Body of pancreas (tissue), 4 donors: ENCODE measurements at places on chromosomes 4 and X.

DNA sequence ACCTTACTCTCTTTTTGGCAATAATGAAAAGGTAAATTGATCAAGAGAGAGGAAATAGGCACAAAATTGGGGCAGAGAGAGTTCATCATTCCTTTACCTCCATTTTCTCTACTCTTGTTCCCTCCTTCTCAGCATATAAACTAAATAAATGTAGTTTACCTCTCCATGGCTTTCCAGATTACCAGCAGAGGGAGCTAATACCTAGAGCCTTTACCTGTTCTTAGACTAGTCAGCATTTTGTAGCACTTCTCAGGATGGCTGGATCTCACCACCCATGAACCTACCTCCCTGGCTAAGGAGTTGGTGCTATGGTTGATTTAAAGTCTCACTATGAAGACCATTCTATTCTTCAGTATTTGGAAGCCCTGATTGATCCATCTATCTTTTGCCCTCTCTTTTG lies 15.7 kb downstream of the OFD1 start:
- no peak for DNase-seq

- peak; percentile 54 for DNase-seq
Measured at GRCh38 chrX:57918750-57919436, 8.6 kb upstream of the ZXDA start.

DNA sequence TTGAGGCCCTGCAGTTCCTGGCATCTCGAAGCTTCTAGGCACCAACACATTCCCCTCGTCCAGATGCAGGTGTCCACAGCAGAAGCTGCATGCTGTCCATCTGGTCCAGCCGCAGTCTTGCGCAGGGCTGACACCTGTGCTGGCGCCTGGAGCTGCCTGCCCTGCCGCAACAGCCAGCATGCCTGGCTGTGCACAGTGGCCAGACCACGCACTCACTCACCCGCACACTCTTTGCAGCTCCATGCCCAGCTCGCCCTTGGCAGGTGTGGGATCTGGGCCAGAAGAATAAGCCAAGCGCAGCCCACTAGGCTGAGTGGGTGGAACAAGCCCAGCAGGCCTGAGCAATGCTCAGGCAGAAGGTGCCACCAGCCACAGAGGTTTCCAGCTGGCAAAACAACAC lies 125.6 kb downstream of the PARM1 start:
- no peak for DNase-seq

DNA sequence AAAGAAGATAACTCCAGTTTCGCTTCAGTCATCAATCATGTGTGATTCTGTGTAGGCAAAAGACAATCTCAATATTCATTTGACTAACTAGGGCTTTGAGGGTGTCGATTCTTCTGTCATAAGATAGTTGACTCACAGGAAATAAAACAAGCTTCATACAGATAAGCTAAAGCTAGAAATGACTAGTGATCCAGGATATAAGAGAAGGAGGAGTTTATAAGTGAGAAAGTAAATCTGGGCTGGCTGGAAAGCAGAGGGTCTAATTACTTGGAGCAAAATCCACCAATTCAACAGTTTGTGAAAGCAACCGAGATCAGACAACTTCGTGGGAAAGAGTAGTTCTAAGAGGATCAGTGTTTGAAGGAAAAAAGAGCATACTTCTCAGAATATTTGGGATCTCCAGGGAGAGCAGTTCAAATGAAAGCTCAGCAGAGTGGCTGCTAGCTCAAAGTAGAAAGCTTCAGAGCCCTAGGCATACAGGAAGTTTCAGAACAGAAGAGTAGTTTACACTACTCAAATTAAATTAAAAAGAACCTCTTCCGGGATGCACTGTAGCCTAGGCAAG lies 429.3 kb downstream of the INPP4B start:
- no peak for DNase-seq

DNA sequence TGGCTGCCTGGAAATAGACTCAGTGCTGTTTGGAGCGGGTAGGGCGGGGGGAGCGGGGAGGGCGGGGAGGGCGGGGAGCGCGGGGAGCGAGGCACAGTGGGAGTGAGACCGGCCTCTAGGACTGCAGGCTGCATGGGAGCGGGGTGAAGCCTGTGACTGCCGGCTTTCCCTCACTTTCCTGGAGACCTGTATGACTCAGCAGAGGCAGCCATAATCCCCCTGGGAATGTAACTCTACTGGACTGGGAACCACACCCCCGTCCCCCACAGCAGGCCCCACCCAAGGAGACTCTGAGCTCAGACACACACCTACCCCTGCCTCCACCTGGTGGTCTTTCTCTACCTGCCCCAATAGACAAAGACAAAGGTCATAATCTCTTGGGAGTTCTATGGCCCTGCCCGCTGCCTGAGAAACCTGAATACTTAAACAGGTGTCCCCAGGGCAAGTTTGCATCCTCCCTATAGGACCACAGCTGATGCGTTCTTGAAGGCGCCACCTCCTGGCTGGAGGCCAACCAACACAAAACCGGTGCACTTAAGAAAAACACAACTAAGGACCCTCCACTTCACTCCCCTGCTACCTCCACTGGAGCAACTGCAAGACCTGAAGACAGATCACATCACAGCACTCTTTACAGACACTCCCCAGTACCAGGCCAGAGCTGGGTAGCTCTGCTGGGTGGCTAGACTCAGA lies 18.0 kb downstream of the HDAC8 start:
- no peak for DNase-seq

- no peak for DNase-seq
Measured at GRCh38 chr4:25421816-25422525, 44.9 kb downstream of the ANAPC4 start.

DNA sequence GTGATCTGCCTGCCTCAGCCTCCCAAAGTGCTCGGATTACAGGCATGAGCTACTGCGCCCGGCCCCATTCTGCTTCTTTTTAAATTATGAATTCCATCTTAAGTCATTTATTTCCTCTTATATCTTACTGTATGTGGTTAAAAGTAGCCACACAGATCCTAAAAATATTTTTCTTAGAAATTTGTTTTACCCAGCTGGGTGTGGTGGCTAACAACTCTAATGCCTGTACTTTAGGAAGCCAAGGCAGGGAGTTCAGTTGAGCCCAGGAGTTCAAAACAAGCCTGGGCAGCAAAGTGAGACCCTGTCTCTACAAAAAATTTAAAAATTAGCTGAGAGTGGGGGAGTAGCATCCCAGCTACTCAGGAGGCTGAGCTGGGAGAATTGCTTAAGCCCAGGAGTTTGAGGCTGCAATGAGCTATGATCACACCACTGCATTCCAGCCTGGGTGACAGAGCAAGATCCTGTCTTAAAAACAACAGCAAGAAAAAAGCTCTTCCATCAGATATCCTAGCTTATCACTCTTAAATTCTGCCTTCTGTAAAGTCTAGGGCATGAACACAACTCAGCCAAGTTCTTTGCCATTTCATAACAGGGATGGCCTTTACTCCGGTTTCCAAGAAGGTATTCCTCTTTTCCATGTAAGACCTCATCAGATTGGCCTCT lies 15.1 kb upstream of the AFF1 start:
- DNase-seq = no peak

GRCh38 chrX:28108186-28108945 lies 127.1 kb upstream of the DCAF8L1 start:
- DNase-seq = no peak

DNA sequence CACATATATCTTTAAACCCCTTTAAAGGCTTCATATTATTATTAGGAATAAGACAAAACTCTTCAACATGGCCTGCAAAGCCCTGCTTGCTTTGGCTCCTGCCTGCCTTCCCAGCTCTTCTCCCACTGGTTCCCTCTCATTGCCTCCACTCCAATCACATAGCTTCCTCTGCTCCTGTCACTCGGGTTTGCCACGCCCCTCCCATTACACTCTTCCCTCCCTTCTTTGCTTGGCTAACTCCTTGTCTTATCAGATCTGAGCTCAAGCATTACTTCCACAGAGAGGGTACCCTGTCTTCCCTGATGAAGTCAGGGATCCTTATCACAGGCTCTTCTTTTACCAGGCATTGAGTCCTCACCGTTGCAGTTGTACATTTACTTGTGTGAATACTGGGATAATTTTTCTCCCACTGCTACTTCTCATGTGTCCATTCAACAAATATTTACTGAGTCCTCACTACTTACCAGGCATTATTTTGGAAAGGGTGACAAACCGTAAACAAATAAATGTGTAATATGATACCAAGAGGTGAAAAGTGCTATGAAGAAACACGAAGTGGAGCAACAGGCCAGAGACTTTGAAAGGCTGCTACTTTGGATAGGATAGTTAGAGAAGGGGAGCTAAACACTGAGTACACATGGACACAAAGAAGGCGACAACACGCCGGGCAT lies 3.2 kb upstream of the VGLL1 start:
- DNase-seq = no peak

- DNase-seq = no peak
Measured at GRCh38 chrX:76987381-76987780, 459.8 kb upstream of the FGF16 start.

DNA sequence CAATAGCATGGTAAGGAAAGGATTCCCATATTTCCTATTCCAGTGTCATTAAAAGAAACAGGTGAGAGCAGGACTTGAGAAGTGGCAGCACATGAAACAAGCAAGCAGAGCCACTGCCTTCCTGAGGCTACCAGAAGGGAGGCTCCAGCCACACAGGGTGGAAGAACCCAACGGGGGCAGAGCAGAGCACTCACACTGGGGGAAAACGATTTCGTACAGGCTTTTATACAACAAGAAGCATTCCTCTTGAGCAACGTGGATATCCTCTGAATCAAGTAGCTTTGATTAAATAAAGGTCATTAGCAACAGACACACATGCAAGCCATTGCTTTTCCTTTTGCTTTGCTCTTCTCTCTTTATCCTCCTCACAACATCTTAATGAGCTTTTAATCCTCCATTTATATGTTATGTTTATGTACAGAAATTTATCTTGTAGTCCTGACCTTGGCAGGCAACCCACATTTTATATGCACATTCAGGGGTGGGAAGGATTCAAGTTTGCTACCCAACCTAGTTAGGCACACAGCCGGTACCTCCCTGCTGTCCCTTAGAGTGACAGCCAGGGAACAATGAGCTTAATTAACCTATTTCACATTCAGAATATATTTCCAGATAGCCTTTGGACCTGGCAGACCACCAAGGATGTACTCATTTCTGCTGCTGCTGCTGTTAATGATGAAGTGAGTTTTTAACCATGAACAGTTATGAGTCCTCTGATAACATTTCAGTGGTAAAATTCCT lies 202.1 kb downstream of the ARHGAP24 start:
- DNase-seq = no peak

DNA sequence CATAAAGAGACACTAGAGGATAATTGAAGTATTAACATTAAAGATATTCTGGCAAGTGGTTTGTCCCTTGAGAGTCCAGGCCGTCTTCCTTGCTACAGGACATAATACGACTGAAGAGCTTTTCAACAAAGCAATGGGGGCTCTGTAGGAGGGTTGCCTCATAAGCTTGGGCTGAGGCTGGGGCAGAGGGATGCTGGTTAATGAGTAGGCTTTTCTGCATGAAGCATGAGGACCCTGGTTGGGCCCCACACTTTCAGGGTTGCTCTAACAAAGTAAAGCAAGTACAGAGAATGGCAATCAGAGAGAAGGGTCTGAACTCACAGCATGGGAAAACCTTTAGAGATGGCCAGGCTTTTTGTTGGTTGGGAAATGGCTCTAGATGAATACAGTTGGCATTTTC lies 281.3 kb downstream of the IDS start:
- no peak for DNase-seq

- no peak for DNase-seq
Measured at GRCh38 chrX:9860826-9861225, 74.6 kb downstream of the SHROOM2 start.

DNA sequence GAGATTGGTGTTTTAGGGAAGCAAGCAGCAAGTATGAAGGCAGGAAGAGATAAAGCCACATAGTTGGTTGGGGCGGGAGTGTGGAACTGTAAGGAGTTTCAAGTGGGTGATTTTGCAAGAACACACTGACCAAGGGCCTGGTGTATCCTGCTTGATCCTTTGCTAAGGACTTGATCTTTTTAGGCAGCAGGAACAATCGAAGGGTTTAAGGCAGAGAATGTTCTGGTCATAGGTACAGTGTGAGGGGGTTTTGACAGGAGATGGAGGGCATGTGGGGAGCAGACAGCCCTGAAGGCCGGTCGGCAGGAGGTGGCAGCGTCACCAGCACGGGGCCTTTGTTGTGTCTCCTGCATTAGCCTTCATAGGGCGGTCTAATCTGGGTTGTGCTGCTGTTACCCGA lies 54.7 kb downstream of the FAM193A start:
- DNase-seq = no peak

GRCh38 chr4:183441276-183441675 lies 3.2 kb upstream of the CDKN2AIP start:
- no peak for DNase-seq

GRCh38 chrX:2231570-2232192 lies 269.1 kb downstream of the DHRSX start:
- no peak for DNase-seq

DNA sequence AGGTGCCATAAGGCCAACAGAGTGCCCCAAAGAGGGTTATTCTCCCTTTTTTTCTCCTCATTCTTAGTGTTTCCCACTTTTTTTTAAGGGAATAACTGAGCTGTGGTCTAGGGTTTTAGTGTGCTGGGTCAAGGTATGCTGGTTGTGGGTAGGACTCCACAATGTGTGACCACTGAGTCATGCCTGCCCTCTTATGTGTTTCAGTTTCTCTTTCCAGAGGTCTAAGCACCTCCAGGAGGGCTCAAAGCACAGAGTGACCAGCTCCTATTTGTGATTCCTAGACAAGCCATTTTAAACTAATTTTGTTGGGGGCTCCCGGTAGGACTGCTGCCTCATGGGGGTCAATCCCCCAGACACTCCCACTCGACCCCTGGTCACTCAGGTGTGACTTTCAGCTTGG lies 80.5 kb upstream of the GC start:
- DNase-seq = no peak

- no peak for DNase-seq
Measured at GRCh38 chr4:86554646-86555045, 39.5 kb upstream of the PTPN13 start.

GRCh38 chrX:57674861-57675260 lies 5.2 kb downstream of the NLRP2B start:
- no peak for DNase-seq

GRCh38 chr4:143641361-143641760 lies 59.1 kb downstream of the FREM3 start:
- DNase-seq = no peak
